ENCODE measurements at places on chromosomes 6 and 20.

- no peak for DNase-seq
These were observed 26.6 kb upstream of the EDN3 start for GRCh38 chr20:59273739-59274357.

DNA sequence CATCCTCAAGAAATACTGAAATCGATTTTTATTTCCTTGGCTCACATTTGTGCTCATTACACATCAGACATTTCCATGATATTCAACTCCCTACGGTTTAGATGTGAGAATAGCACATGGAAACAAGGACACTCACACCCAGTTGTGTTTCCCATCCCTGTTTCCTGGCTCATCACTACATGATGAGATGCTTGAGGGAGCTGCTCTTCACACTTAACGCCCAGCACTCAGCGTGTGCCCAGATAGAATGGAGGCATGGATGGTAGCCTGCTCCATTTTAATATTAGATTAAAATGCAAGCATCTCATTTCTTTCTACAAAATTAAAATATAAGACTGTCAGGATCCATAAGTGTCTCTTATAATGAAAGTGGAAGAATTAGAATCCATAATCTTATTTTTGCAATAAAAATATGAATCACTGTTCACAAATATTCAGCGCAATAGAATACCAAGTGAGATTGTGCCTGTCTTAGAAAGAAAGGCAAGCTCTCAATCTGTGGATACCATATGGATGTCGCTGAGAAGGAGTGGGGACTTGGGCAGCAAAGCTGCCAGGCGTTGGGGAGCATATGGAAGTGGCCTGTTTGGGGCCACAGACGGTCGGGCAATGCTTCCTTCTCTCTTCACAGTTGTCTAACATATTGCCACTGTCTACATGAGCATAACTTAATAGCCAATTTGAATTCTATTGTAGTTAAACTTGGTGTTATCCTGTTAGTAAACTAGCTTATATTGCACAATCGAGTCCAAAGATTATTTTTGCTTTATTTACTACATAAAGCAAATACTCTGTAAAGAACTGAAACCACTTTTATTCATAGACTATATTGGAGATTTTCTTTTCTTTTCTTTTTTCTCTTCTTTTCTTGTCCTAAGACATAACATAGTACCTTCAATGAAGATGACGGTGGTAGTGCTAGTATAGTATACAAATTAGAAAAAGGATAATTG lies 206.8 kb upstream of the QKI start:
- DNase-seq = no peak

DNA sequence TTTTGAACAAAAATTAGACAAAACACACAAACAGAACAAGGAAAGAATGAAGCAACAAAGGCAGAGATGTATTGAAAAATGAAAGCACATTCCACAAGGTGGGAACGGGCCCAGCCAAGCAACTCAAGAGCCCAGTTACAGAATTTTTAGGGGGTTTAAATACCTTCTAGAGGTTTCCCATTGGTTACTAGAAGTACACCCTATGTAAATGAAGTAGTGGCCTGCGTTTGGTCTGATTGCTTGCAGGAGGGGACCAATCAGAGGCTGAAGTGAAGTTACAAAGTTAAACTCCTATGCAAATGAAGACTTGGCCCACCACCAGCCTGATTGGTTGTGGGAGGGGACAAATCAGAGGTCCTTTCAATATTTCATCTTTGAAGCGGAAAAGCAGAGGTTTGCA lies 593.7 kb upstream of the MMS22L start:
- no peak for DNase-seq

GRCh38 chr20:32589256-32589655 lies 4.1 kb upstream of the NOL4L start:
- no peak for DNase-seq

GRCh38 chr20:440636-441035 lies 21.7 kb downstream of the TBC1D20 start:
- no peak for DNase-seq

- DNase-seq = no peak
These were observed 59.1 kb upstream of the SUPT3H start for GRCh38 chr6:45436544-45437438.

- no peak for DNase-seq
These were observed 83.6 kb downstream of the SCAND1 start for GRCh38 chr20:35870541-35871258.

DNA sequence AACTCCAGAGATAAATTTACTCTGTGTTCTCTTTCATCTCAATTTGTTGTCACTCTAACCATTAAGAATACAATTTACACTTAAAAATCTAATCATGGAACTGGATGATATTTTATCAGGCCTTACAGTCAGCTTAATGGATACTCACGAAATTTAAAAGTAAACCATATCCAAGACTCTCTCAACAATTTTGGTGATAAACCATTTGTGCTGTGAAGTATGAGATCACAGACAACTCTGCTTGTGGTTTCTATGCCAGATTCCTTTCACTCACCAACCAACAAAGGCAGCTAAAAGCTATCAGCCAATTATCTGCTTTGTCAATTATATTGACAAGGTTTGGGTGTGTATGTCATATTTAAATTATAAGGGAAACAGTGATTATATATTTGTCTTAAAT lies 155.8 kb downstream of the TRDN start:
- DNase-seq = no peak

GRCh38 chr6:45728674-45729073 lies 287.0 kb downstream of the CLIC5 start:
- DNase-seq = no peak

Measured in CD4-positive, CD25-positive, alpha-beta regulatory T cell (primary cell).